ENCODE measurements at places on chromosomes 5 and 9.

GRCh38 chr5:132369474-132370180 is at the start of gene SLC22A5:
Gene SLC22A5, plus strand, starts transcription at chr5:132369710. Its CDS starts 263 bp downstream, at chr5:132369973.
- peak; percentile 67 for DNase-seq

DNA sequence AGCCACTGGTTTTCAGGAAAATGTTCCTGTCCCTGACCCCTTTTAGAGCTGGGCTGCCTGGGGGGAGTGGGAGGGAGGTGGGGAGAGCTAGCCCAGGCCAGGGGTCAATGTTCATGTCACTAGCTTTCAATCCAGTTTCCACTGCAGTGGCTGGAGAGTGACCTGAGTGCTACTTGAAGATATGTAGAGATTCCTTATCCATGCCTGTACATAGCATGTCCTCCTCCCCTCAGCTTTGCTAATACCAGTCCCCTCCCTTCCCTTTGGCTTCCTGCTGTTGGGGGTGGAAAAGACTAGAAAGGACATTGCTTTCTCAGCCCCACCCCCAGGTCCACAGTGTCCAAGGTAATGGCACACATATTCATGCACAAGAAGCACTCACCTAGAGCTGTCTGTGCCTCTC is 7.8 kb downstream of the DNAJB5 start:
- no peak for DNase-seq

- no peak for DNase-seq
Observed at GRCh38 chr5:163407034-163407655, 30.2 kb upstream of the CCNG1 start.

DNA sequence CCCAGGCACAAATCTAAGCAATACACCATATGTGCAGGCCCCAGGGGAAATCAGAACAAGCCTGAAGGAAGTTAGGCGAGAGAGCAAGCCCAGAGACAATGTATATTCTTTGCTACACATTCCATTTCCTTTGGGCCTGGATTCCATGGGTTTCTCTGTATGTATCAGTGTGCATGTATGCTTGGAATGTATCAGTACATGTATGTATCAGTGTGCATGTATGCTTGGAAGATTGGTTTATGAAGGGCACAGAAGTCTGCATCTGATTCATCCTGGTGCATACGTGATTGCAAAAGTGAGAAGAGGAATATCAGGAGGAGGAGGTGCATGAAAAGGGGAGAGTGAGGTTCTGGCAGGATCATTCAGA is 232.6 kb upstream of the ANKRD55 start:
- DNase-seq = no peak

DNA sequence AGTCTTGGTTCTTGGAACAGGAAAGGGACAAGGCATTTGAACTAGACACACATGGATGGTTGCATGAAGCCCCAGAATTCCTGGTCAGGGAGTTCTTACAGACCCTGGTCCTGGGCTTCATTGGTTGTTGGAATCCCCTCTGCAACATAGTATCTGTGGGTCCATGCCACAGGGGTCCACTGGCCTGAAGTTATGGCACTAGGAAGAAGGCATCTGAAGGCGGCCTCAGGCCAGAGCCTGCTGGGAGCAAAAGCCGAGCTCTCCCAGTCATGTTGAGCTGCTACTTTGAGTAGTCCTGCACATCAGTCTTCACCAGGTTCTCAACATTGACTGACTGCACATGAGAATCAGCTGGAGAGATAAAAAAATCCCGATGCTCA is 71.1 kb upstream of the PITX1 start:
- no peak for DNase-seq

- peak; percentile 38 for DNase-seq
Observed at GRCh38 chr5:173547579-173547978, 68.9 kb downstream of the BOD1 start.

GRCh38 chr9:34334916-34335315 is 5.5 kb downstream of the NUDT2 start:
- DNase-seq = no peak

DNA sequence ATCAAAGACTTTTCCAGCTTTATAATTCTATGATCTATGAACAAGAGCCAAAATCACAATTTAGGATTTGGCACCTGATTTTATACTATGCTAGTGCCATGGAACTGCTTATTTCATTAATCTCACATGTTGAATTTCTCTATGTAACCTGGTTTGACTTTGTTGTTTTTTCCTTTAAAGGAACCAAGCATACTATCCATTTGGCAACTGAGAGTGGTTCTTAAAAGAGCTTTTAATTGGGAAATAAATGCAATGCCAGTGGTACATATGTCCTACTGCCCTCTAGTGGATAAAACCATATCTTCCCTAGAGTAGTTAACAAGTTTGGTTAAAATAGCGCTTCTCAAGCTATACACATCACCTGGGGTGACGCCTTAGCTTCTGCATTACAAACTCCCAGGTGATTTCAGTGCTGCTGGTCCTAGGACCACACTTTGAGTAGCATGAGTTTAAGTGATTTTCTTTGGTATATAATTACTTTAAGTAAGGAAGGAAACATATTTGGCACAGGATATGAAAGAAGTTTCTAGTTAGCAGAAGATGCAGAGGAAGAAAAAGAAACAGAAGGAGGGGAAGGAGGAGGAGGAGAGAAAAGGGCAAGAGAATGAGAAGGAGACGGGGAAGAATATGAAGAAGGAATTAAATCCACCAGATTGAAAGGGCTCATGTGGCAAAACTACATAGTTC is 56.8 kb downstream of the FGF10 start:
- DNase-seq = no peak

- DNase-seq = no peak
Observed at GRCh38 chr5:164302533-164303235, 797.3 kb downstream of the MAT2B start.

- no peak for DNase-seq
Observed at GRCh38 chr9:89635816-89636215, 31.0 kb downstream of the GADD45G start.

DNA sequence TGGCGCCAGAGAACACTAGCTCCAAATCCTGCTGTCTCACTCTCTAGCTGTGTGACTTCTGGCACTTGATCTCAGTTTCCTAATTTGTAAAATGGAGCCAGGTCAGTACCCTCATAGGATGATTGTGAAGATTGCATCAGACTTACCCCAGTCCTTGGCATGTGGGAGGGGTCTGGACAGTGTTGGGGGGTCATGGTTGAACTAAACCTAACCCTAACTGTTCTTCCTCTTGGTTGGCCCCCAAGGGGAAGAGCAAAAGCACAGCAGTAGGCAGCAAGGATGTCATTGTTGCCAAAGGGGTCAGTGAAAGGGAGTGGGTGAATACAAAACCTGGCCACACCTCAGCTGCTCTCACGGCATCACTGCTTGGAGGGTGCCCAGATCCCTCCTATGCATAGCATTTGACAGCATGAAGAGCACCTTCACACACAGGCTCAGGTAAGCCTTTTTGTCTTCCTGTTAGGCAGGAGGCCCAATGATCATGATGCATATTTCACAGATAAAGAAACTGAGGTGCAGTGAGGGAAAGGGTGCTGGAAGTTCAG is 15.7 kb upstream of the CXCL14 start:
- no peak for DNase-seq

DNA sequence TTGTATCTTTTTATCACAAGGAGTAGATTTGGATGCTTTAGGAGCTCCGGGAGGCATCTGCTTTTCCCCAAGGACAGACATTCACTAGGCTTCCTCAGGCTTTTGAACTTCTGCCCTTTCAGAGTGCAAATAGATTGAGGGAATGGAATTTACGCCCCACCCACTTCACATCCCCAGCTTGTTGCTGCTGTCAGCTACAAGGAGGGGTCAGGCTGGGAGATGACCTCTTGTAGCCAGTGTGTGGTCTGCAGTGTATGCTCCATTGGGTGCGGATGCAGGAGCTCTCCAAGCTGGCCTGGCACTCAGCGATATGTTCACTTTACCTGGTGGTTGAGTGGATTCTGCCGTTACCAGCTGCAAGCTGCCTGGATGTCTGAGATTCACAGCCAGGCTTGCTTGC is 6.4 kb downstream of the TNFSF15 start:
- DNase-seq = no peak

GRCh38 chr9:97675655-97676054 is 21.5 kb downstream of the XPA start:
- DNase-seq = no peak

- no peak for DNase-seq
Observed at GRCh38 chr9:19769213-19769612, 19.6 kb downstream of the SLC24A2 start.

DNA sequence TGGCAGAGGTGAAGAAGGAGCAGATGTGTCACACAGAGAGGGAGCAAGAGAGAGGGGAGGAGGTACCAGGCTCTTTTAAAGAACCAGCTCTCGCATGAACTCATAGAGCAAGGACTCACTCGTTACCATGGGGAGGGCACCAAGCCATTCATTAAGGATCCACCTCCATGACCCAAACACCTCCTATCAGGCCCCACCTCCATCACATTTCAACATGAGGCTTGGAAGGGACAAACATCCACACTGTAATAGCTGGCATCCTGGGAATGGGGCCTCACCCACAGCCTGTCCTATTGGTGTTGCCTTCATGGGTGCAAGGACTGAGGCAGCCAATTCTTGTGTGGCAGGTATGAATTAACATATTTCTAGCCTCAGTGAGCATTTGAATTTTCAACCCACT is 11.6 kb upstream of the TNFAIP8 start:
- no peak for DNase-seq

GRCh38 chr9:134822541-134822940 is 58.1 kb upstream of the FCN2 start:
- DNase-seq = no peak

DNA sequence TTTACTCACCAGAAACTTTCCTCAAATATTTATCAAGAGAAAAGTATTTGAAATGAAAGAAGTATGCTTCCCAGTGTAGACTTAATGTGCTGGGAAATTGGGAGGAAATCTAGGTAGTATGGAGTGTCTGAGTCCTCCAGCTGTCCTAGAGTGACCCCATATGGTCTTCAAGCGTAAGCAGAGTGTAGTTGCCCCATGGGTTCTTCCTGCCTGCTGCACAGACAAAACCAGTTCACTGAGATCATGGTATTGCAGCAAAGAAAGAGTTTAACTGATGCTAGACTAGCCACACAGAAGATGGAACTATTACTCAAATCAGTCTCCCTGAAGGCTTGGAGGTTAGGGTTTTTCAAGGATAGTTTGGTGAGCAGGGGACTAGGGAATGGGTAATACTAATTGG is 114.9 kb upstream of the PRLR start:
- no peak for DNase-seq

GRCh38 chr9:113844466-113844865 is 31.6 kb upstream of the ZNF618 start:
- DNase-seq = no peak

DNA sequence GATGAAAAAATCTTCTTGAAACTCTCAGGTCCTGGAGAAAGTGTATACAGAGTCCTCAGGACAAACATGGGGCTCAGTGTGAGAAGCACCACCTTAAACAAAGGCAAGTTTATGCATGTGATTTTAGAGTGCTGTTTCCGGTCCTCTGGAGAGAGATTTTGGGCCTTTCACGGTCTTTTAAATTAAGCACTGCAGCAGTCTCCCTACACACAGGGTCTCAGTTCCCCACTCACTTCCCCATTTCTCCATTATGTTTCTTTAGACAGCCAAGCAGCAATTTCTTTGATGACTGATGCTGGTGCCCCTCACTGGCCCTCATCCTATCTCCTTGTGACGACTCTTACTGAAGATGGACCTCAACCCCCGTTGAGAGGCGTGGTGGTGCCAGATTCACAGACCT is 220.2 kb upstream of the CLINT1 start:
- DNase-seq = no peak

DNA sequence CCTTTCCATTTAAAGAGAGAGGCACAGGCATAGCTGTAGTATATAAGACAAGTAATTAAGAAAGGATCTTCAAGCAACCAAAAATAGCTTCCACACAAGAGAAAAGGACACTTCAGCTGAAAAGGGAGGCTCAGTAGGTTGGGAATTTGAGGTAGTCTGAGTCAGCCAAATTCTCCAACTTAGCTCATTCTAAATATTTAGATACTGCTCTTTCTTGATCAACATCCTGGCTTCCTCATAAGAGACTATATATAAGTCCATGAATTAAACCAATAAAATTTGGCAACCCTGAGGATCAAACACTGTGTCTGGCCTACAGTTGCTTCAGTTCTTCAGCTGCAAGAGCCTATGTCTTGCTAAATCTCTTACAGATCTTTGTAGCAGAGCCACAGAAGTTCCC is 17.8 kb downstream of the HINT1 start:
- no peak for DNase-seq

DNA sequence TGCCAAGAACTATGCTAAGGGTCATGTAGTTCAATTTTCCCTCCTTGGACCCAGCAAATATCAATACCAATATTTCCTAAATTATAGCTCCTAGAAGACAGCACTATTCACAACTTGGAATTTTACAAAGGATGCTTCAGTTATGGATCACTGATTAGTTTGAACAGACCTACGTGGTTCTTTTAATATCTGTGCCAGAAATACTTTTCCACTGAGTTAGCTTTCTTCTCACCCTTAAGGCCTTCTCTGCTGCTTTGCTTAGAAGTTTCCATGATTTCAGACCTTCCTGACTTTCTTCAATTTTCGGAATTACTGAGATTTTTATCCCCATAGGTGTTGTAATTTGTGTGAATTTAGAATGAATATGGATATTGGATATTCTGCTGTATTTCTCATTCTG is 380.4 kb downstream of the PSAT1 start:
- no peak for DNase-seq

GRCh38 chr9:88544245-88544644 is 9.3 kb downstream of the NXNL2 start:
- DNase-seq = no peak

- no peak for DNase-seq
Observed at GRCh38 chr5:150411245-150411979, 1.3 kb downstream of the CD74 start.

DNA sequence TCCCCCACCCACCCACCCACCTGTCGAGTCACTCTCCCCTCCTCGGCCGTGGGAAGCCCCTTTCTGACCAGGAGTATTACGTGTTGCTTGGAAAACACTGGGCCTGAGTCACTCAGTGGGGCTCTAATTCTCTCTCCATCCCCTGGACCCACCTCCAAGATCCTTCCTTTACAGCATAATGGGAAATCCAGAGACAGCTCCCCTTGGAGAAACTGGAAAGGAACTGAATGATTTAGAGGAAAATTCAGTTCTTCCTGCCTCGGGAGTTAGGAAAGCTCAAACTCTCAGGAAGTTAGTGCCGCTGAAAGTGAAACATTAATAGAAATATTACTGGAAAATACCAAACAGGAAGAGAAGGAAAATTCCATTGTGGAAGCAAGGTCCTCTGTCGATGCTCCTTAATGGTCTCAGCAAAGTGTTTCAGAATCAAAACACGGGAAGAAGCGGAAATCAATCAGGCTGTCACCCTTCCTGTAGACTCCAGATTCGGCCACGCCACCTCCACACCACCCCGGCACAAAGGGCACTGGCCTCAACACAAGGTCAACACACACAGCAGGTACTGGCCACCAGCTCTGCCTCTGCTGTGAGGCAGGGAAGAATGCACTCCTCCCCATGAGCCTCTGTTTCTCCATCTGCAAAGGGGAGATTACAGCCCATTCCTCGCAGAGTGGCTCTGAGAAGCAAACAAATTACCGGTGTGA is 9.6 kb downstream of the SHB start:
- no peak for DNase-seq

- DNase-seq = no peak
Observed at GRCh38 chr9:136244969-136245218, 718 bp downstream of the QSOX2 start.

All from GM12891 (cell line).